ENCODE measurements at places on chromosomes 6 and 20.

DNA sequence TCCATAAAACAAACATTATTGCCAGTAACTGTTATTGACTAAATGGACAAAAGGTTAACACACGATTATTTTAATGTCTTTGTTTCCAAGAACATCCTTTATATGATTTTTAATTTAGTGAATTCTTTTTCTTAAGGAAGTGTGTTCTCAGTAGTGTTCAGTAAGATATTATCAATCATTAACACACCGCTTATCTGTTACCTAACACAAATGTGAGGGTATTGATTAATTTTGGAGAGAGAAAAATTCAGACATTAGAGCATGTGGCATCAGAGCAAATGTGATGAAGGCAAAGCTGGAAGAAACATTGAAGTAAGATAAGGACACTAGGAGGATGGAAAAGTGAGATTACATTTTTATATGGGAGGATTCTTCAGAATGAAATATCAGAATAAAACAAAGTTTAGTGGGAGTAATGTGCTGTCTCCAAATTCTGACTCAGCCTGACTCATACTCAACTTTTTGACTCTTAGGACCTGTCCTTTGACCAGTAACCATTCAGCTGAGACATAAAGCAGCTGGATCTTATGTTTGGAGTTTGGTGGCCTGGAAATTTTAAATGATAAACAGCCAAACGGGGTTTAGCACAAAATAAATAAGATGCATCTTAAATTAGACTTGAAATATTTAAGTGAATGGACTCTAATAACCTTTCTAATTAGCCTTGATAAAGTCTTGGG lies 348.6 kb downstream of the CD109 start:
- no peak for DNase-seq

- DNase-seq, result no peak
Measured at GRCh38 chr6:30781743-30782424, 37.5 kb upstream of the IER3 start.

DNA sequence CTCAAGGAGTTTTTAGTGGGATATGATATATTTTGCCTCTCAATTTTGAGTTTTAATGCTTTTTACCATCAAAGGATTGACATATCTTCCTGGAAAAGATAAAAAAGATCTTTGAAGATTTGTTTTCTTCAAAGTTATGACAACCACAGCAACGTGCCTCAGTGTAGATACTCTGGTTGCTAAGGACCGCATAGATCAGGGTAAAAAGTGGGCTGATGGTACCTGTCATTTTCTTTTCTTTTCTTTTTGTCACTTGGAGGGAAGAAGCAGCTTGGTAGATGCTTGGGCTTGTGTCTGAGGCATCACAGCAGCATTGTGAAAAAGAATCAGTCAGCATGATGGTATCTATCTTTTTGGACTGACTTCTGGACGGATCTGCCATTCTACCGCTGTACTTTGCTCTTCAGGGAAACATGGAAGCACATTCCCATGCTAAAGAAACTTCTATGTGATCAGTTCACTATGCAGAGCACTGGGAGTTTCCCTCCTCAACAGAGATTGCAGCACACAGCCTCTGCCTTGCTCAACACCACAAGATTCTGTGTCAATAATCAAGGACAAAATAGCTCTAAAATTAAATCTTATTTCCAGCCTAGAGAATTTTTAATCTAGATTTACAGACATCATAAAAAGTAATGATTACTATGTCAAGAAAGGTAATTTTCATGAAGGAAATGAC lies 54.8 kb upstream of the SGK1 start:
- DNase-seq, result no peak

DNA sequence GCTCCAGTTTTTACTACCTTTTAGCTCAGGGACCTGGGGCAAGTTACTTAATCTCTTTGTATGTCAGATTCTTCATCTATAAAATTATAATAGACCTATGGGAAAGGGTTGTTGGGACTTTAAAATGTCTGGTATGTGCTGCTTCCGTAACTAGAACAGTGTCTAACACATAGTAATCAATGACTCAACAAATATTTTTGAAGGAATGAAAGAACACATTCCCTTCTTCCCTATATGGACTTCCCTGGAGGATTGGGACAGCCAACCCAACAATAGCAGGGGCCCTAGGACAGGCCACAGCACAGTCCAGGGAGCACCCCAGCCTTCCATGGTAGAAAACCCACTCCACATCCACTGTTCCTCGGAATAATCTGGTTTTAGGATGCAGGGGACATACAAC lies 50.7 kb upstream of the TPD52L1 start:
- DNase-seq, result no peak

DNA sequence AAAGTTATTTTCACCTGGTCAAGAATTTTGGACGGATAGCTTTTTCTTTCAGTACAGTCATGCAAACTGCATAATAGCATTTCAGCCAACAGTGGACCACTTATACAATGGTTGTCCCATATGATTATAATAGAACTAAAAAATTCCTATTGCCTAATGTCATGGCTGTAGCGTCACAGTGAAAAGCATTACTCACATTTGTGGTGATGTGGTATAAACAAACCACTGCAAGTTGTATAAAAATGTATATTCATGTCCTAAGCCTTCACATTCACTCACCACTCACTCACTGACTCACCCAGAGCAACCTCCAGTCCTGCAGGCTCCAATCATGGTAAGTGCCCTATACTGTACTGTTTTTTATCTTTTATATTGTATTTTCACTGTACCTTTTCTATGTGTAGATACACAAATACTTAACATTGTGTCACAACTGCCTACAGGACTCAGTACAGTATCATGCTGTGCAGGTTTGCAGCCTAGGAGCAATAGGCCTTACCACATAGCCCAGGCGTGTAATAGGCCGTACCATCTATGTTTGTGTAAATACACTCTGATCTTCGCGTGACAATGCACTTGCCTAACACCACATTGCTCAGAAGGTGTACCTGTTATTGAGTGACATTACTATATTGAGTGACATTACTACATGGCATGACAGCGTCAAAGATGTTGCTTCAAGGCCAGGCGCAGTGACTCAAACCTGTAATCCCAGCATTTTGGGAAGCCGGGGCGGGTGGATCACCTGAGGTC lies 17.9 kb downstream of the ABHD12 start:
- no peak for DNase-seq

DNA sequence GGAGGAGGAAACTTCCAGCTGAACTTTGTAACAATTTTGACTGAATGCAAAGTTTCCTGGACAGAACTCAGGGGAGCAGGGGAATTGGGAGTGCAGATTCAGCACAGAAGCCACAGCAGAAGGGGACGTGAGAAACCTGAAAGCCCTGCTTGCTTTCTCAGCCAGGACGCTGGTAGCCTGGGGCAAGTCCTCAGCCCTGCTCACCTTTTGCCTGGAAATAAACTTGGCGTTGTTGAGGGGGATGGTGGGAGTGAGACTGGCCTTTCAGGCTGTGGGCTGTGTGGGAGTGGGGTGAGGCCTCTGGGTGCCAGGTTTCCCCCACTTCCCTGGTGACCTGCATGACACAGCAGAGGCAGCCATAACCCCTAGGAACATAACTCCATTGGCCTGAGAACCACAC lies 238.1 kb upstream of the HS3ST5 start:
- no peak for DNase-seq

- no peak for DNase-seq
Measured at GRCh38 chr6:56756219-56756789, 113.6 kb upstream of the DST start.

- no peak for DNase-seq
Measured at GRCh38 chr6:2715737-2716136, 35.0 kb downstream of the MYLK4 start.

All from stimulated activated CD8-positive, alpha-beta memory T cell treated with anti-CD3 and anti-CD28 coated beads, Interleukin-15, amount 100 ng/mL, for 4 hours (primary cell).